Hematopoietic multipotent progenitor cell (in vitro differentiated cells): ENCODE measurements at places on chromosomes 3 and 15.

- no peak for DNase-seq
These were observed 38.7 kb upstream of the PTPN23 start for GRCh38 chr3:47342151-47342550.

- no peak for DNase-seq
These were observed 9.2 kb downstream of the CTXND1 start for GRCh38 chr15:80242802-80243201.

DNA sequence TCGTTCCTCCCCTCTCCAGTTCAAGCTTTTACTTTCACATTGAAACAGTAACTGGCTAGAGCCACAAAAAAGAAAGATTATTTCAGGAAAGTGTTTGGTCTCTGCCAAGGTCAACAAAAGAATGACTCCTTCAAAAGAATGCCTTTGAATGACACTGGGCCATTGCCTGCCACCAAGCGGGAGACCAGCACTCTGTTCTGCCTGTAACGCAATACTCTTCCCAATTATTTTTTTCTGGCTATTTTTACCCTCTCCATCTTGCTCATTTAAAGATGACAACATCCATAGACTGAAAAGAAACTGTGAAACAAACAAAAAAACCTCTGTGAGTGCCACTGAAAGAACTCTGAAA lies 37.3 kb downstream of the EHHADH start:
- no peak for DNase-seq

DNA sequence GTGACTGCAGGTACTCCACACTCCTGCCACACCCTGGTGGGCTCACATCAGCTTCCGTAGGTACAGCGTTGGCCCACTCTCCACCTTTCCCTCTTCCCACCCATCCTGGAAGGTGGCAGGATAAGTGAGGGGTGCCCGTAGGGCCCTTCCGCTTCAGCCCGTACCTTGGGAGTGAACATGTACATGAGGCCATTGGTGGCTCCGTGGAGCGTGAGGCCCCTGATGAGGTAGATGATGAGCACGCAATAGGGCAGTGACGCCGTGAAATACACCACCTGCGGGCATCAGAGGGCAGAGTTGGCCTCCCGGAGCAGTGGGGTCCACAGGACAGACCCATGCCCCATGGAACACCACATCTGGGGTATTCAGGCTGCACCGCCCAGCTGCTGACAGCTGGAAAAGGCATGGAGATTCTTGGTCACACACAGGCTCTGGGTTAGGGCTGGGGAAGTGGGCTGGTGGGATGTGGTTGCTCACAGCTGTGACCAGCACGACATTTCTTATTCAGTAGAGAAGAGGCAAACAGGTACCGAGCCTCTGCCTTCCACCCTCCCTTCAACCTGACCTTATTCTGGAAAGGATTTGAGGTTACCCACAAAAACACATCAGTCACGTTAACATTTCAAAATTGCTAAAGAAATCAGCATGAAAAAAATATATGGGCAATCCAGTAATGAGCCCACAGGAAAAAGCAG lies 23.8 kb downstream of the SLC6A20 start:
- no peak for DNase-seq

DNA sequence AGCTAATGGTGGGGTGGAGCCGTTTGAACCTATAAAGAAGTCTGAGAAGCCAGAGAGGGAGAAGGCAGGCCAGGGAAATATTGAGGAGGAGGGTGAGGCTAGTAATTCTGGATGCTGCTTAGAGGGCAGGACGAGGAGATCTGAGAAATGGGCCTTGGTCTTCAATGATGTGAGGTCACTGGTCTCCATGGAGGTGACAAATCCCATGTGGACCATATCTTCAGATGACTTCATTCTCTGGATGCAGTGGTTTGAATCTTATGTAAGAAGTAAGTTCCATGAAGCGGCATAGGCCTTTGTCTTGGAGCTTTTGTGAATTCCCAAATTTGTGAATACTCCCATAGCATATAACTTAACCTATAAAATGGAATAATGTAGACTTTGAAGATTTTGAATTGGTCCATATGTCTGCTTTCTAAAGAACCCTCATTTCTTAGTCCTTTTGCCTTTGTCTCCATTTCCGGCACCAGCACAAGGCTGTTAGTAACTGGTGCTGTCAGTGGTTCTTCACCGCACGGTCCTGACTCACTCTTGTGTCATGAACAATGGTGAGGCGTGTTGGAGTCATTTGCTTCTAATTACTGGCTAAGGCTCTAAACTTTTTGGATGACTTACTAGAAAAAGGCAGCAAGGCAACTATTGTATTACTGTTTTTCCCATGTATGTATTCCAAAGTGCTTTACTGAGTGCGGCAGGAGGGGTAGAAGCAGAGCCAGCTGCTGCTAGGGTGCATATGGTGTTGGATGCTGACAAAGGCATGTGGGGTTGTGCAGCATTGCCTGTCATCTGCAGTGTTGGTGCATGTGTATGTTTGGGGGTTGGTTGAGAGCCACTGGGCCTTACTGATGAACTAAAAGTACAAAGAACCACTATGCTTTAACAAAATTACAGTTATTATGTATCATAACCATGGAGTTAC lies 279.3 kb upstream of the C2CD4B start:
- DNase-seq: no peak

DNA sequence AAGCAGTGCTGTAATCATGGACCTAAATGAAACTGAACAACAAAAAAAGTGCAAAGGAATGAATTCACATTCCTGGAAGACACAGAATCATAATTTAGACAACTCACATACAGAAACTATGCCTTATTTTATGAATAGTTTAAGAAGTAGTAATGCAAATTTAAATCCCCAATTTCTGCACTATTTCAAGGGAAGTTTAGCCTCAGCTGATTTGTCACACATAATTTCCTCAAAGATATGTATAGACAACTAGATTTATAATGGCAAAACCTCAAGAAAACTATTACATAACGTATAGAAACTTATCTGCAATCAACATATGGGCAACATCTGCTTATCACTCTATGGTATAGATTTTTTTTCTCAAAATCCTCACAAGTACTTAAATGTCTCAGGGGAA lies 7.8 kb upstream of the PTX3 start:
- DNase-seq: no peak

DNA sequence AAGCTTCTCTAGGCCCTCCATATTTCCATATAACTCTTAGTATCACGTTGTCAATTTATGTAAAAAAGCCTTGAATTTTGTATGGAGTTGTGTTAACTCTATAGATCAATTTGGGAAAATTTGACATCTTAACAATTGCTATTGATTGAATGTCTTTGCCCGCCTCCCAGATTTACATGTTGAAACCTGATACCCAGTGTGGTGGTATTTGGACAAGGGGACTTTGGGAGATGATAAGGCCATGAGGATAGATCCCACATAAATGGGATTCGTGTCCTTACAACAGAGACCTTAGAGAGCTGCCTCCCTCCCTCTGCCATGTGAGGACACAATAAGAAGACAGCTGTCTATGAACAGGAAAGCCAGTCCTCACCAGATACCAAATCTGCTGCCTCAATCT lies 21.1 kb upstream of the TNK2 start:
- no peak for DNase-seq

DNA sequence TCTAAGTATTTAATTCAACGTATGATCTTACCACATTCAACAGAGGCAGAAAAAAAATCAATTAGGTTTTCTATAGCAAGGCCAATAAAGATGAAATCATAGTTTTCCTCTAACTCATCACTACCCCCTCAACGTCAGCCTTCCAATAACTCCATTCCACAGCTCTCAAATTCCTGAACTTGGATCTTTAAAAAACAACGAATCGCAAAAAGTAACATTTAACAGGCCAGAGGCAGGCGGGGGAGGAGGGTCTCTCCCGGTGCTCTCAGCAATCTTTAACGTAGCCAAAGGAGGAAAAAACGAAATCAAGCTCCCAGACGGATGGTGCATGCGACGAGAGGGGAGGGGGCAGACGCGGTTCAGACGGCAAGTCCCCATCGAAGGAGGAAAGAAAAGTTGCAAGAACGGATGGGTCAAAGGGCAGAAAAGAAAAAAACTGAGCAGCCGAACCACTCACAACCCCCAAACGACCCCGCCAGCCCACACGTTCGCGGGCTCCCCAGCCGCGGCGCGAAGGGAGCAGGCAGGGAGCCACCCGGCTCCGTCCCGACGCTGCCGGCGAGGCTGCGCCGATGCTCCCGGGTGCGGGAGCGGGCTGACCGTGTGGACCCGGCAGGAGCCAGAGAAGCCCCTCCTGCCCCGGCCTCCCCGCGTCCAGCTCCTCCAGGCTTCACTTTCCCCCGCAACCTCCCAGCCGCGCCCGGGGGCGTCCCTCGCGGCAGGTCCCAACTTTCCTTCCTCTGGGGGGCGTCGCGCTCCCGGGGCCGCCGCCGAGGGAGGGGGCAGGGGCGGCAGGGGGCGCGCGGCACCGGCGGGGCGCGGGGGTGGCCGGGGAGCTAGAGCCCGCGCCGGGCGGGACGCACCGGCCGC lies 703 bp downstream of the PEAK1 start:
- no peak for DNase-seq

GRCh38 chr15:44308889-44309288 lies 20.4 kb downstream of the GOLM2 start:
- no peak for DNase-seq

DNA sequence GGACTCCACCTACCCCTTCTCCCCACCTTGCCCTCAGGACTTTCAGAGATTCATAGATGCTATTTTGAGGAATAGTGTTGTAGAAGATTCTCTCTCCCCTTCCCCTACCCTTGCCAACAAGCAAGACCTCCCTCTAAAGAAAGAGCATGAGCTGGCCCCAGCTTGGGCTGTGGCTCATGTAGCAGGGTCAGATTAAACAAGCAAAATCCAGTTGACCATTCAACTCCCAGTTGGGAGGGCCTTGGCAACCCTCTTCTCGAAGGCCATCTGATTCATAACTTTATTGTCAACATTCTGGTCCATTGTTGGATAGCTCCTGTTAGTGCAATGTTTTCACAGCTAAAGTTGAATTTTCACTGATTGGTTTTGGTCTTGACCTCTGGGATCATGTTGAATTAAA lies 41.1 kb downstream of the TNFAIP8L3 start:
- no peak for DNase-seq

- DNase-seq: no peak
These were observed 5.7 kb downstream of the FURIN start for GRCh38 chr15:90873998-90874605.

DNA sequence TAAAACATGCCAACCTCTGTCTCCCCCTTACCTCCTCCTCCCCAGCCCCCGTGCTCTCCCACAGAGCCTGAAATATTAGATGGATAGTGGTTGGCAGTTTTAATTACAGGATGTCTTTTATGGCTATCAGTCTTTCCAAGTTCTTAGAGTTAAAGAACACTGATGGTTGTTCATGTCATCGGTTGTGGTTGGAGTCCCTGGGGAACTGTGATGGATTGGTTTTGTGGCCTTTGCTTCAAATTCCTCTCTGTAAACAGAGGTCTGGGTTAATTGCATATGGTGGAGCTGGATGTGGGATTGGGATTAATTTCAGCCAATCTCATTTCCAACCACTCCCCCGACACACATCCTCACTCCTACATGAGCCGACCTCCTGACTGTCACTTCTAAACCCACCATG lies 164.5 kb upstream of the PROK2 start:
- DNase-seq: no peak

GRCh38 chr15:60898896-60899295 lies 330.2 kb downstream of the RORA start:
- no peak for DNase-seq

DNA sequence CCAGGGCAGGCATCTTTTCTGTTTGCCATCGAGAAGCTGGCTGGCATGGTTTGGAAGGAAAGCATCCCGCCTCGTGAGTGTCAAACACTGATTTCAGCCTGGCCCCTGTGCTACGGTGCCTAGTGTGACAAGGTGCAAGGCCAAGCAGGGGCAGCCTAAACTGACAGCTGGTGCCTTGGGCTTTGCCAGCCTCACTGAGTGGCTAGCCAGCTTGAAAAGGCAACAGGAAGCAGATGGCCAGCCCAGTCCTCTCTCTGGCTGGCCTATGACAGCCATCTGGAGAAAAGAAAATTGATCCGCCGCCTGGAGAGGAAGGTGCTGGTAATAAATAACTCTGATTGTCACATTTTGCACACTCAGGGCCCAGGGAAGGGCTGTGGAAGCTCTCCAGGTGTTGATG lies 52.2 kb downstream of the C3orf85 start:
- no peak for DNase-seq

DNA sequence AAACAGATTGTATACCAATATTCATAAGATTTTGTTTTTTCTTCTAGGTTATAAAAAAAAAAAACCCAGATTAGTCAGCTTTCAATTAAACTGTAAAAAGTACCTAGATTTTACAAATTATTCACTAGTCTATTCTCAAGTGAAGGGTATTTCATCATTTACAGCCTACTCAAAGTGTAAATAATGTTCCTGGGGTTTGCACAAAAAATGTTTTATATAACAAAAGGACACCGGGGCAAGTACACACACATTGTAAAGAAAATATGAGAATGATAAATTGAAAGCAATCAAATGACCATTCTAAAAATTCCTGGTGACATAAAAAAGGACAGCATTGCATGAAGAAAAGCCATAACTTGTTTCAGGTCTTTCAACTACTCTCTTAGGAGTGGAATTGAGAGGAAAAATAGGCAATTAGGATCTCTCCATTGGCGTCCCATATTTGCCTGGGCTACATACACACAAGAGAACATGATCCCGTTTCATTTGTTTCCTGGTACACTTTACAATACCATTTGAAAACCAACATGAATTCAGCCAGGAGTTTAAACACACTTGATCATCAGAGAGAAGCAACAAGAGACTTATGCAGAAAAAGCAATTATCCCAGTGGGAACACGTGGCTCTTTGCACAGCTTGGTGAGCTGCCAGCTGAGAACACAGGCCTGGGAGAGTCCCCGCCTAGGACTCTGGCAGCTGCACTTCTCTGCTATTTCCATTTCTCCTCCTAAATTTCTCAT lies 1039.2 kb downstream of the ROBO1 start:
- DNase-seq: no peak

DNA sequence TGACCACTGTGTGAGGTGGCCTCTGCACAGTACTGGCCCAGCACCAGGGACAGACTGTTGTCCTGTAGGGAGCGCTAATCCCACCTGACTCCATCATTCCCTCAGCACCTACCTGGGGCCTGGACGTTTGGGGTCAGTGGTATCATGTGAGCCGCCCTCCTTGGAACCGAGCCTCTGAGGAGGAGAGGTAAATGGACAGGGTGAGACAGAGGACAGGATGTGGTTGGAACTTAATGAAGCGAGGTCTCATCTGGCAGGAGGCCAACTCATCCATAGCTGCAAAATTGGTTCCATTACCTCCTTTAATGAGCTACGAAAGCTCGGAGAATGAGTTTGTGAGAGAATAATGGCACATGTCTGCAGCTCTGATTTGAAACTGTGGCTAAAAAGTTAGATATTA lies 13.9 kb downstream of the MAPKAPK3 start:
- DNase-seq: no peak

DNA sequence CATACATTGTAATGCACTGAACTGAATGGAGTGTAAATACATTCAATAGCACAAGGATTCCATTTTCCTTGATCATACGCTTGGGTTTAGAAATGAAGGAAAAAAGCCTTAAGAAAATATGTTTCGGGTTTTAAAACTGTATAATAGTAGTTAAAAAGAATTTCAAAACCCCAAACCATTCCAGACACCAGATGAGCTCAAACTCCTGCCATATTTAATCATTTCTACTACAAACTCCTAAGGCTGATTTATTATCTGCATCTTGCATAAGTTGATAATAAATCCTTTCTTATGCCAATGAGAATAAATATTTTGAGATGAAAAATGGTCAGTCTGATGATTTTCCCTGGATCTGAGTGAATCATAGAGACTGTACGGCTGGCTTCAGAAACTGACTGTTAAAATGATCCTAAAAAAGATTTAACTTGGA lies 51.0 kb downstream of the NR1D2 start:
- no peak for DNase-seq

- DNase-seq: no peak
These were observed 39.5 kb downstream of the CFAP100 start for GRCh38 chr3:126434264-126434590.
